Right forelimb (tissue), 1 donor: ENCODE measurements at places on chromosomes 3 and 15.

- no peak for DNase-seq
These were observed 7.8 kb upstream of the SPATA12 start for GRCh38 chr3:57052662-57053061.

- no peak for DNase-seq
These were observed 173.6 kb upstream of the TMC3 start for GRCh38 chr15:81547521-81548132.

DNA sequence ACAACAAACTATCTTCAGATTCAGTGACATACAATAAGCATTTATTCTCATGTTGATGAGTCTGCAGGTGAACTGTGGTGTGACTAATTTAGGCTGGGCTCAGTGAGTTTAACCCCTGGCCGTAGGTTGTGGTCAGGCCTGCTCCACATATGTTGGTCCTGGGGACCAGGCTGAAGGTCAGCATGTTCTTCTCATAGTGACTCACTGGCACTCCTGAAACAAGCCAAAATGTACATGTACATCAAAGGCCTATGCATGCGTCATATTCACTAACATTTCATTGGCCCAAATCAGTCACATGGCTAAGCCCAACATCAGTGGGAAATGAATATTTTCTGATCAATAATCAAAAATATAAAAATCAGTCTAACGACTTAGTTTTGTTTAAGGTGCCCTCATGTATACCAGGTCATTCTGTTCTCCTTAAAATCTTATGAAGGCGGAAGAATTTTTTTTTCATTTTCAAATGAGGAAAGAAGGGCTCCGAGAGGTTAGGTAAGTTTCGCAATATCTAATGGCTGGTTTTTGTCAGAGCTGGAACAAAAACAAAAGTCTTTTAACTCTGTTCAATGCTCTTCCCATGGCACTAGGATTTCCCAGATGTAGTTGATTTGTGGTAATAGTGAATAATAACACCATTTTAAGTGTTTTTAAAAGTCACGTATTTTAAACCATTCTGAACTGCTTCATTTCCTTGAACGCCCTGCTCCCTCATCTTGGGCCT is 148.5 kb downstream of the MFSD1 start:
- no peak for DNase-seq

DNA sequence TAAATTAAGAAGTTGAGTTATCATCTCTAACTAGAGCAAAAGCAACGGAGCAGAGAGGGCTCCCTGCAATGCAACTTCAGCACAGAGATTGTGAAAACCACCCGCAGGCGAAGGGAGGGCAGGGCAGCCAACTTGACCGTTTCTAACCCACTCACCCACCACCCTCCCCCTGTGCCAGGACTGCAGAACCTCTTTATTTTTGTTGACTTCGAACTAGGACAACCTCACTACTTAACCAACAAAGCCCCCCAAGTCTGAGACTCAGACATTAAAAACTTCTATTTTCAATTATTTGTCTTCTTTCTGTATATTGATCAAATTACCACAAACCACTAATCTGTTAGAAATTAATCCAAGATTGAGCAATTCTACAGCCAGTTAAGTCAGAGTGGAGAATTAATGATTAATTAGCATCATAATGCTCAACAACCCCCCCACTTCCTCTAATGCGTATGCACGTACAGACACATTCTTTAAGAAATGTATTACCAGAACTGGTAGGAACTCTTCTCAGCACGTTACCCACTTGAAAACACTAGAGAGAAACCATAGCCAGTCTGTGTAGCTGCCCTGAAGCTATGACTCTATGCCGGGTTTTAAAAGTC is 2.0 kb downstream of the MGLL start:
- DNase-seq, result peak; percentile 42

- no peak for DNase-seq
These were observed 463.2 kb upstream of the GBE1 start for GRCh38 chr3:82224661-82225060.

DNA sequence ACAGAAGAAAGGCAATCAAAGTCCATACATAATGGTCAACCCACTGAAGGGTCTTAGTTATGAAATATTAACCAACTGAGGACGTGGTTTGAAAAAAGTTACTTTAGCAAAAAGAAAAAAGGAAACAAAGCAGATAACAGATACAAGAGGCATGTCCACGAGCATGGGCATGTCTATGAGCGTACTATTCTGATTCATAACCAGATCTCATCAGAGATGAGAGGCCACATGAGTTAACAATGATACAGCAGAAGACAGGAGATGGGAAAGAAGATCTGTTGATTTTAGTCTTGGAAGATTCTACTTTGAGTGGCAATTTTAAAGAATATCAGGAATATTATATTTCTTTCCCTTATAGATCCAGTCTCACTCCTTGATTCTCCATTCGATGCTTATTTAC is 262.9 kb upstream of the SLITRK3 start:
- DNase-seq, result no peak

DNA sequence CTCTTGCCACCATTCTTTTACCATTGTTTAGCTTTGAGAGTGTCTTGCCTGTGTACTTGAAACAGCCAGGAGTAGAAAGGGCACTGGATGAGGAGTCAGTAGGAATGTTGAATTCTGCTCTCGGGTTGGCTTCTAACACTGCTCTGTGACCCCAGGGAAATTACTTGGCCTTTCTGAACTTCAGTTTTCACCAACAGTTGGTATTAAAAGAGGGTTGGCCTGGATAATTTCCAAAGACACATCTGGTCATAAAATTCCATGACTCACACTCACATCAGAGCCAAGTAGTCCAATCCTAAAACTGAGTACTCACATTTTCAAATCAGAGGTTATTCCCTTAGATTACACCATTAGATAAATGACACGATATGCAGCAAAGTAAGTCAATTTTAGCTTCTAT is 141.6 kb downstream of the ECT2 start:
- DNase-seq, result no peak

GRCh38 chr3:29937185-29937584 is 656.3 kb downstream of the RBMS3 start:
- DNase-seq, result no peak

GRCh38 chr3:155416500-155417118 is 123.1 kb upstream of the STRIT1 start:
- no peak for DNase-seq

DNA sequence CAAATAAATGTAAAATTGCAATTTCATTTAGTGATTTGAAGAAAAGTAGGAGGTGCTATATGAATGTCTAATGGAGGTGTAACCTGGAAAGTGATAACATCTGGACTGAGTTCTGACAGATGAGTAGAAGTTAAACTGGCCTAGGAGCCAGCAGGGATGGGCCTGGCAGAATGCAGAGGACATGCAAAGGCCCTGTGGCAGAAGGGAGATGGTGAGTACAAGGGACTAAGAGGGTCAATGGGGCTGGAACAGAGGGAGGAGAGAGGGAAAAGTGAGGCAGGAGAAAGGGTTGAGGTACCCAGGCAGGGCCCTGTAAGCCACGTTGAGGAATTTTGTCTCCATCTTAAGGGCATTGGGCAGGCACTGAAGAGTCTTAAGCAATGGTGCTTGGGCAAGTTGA is 3.4 kb upstream of the PPP1R14D start:
- no peak for DNase-seq

GRCh38 chr15:40130799-40131502 is 22.3 kb upstream of the BMF start:
- DNase-seq, result no peak

- no peak for DNase-seq
These were observed 14.8 kb downstream of the VILL start for GRCh38 chr3:38005076-38006020.

DNA sequence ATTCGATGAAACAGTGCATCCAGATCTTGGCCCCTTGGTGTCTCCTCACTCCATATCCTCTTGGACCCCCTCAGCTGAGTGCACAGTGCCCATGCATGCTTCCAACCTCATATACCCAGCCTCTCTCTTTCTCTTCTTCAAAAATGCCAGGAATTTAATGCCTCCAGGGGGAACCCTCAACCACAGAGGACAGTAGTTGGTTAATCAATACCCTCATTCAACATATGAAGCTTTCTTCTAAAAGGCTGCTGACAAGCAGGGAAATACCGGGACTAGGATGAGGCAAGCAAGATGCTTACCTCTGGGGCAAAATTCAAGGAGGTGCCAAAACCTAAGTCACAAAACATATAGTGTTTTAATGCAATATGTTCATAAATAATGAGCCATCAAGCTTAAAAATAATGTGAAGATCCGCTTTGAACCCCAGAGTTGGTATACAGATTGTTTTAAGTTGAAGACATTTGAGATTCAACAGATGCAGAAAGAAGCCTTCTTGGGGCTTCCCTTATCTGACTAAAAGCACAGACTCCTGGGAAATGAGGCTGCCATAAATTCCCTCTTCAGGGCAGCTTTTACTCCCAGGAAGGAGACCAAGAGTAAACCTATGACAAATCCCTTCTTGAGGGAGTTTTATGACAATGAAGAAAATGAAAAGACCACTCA is 48.2 kb upstream of the FHIT start:
- DNase-seq, result no peak

DNA sequence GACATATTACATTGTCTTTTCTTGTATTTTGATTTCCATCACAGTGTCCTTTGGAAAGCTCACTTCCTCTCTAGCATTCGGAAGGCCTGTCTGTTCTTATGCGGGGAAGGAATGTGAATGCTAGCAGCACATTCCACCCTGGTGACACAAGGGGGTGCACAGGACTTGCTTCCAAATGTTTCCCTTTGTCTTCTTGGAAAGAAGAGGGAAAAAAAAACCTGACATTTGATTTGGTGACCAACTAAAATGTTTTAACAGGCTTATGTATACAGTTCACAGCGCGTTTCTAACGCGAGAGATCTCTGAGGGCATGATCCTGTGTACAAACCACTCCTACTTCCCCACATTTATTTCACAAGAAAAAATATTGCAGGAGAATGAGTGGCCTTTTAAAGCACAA is 107.6 kb upstream of the FXR1 start:
- DNase-seq, result no peak

- no peak for DNase-seq
These were observed 367.6 kb upstream of the NDN start for GRCh38 chr15:24054547-24055245.

DNA sequence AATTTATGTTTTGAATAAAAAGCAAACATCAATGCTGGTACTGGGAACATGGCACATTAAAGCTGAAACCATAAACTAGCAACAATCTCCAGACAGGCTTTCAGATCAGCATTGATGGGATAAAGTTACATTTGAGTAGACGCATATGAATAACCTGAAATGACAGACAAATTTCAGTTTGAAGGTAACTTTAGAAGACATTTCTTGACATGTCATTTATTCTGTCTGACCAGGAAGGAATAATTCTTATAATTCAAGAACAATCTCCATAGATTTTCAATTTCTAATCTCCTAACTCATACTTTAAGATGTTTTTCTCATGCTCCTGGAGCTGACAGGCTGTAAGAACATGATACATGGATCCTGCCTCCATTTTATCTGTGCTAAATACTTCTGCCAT is 69.8 kb downstream of the PLCH1 start:
- DNase-seq, result no peak

DNA sequence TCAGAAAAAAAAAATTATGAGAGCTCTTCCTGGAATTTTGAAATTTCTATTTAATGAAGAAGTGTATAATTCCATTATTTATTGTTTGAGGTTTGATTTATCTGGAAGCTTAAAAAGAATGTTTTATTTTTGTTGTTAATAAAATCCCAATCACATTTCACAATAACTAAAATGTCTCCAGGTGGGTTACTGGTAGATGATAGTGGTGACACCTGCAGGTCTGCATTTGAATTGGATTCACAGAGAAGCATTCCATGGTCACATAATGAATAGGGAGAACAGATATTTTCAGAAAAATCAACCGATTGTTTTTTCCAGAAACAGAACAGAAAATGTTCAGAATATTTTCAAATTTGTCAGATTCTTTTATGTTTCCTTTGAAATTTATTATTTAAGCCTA is 48.3 kb downstream of the ASB7 start:
- no peak for DNase-seq
